LoVo (cell line): ENCODE measurements at places on chromosomes 2 and 18.

DNA sequence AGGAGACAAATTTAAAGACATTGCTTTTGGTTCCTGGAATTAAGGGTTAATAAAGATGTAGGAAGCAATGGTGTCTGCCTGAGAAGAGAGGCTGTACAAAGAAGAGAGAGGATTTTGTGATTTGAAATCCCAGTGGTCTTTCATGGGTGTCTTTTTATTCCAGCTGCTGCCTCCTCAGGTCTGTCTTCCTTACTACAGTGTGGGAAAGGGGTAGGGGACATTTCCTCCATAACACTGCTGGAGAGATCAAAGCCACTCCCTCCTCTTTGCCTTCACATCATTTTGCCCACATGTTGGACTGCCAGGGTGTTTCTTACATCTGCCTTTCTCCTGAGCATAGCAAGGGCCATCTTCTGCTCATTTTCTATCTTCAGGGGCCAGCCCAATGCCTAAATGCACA, 348.5 kb downstream of the EN1 start:
- DNase-seq, result no peak

DNA sequence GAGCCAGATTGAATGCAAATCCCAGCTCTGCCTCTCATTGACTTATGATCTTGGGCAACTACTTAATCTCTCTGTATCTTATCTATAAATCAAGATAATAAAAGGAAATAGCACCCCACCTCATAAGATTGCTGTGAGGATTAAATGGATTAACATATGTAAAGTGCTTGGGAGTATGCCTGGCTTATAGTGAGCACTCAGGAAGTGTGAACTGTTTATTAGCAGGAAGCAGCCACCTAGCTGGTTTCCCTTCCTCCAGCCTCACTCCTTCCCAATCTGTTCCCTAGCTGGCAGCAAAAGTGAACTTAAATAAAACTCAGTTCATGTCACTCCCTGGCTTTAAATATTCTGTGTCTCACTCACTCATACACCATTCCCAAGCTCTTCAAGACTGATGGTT, 526.6 kb upstream of the PKDCC start:
- DNase-seq, result no peak

DNA sequence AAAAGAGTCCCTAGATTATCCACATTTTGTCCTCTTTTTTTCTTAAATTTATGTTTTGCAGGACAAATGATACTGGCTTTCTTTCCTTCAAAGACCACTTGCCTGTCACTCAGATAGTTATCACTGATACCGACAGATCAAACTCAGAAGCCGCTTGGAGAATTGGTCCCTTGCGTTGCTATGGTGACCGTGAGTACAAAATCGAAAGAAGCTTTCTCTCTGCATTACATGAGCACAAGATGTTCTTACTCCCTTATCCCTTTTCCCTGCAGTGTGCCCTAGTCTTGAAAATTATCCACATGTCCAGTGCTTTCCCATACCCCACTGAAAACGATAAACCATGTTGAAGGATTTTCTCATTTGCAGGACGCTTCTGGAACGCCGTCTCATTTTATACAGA, 738.5 kb downstream of the CNTNAP5 start:
- DNase-seq, result no peak

GRCh38 chr18:67261931-67262552, 254.5 kb downstream of the DSEL start:
- DNase-seq, result no peak

- no peak for DNase-seq
These were observed 13.2 kb downstream of the POU3F3 start for GRCh38 chr2:104866883-104867812.

- no peak for DNase-seq
These were observed 1.8 kb downstream of the HNMT start for GRCh38 chr2:137966043-137966442.

DNA sequence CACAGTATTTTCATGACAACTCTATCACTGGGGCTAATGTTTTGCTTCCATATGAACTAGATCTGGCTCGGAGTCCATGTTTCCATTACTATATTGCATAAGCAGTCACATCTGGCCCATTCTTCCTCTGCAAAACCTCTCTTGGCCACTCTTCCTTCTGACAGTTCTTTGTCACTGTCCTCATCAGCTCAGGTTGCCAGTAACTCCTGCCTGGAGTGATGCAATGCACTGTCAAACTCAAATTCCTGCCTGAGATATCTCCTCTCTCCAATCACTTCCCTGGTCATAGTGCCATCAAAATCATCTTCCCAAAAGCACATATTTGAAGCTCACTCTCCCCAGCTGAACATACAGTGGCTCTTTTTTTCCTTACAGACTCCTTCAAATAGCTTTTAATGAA, 66.1 kb downstream of the COLEC12 start:
- no peak for DNase-seq

- DNase-seq, result no peak
These were observed 3.9 kb upstream of the DLX1 start for GRCh38 chr2:172081221-172082022.

- DNase-seq, result no peak
These were observed 862.9 kb upstream of the ACVR2A start for GRCh38 chr2:146981921-146982320.

DNA sequence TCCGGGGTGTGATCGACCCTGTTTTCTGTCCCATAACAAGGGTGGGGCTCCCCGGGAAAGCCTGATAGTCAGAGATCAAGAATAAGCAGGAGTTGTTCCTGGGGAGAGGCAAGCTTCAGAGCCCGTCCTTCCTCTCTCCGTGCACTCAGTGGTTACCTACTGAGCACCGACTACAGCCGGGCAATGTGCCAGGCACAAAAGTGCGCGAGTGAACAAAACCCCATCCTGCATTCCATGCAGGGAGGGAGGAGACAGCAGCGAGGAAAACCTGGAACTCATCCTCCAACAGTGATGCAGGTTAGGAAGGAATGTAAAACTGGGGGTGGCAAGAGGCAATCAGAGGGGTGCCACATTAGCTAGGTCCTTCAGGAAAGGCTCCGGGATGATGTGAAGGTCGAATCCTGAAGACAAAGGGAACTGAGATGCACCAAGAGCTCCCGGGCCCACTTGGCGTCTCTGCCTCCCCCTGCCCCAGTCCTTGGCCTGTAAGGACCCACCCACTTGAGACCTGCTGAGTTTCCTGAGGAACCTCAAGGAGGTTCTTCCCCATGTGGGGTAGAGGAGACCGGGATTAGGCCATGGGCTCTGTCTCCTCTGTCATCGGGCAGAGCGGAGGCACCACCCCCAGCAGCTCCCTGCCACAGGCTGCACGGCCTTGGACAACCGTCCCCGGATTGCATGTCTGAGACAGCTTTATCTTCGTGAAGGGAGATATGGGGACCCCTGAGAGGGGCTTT, 198.2 kb downstream of the NDUFA10 start:
- no peak for DNase-seq

GRCh38 chr18:43847164-43848091, 570.1 kb upstream of the SYT4 start:
- DNase-seq, result no peak

DNA sequence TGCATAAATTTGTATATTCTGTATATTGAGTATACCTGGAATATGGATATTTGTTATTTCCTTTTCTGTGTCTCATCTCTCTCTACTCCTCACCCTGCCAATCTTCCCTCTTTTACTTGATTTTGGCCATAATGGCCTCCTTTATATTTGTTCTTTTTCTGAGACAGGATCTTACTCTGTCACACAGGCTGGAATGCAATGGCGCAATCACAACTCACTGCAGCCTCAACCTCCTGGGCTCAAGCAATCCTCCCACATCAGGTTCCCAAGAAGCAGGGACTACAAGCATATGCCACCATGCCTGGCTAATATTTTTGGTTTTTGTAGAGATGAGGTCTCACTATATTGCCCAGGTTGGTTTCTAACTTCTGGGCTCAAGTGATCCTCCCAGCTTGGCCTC, 30.5 kb downstream of the PREPL start:
- DNase-seq, result no peak

DNA sequence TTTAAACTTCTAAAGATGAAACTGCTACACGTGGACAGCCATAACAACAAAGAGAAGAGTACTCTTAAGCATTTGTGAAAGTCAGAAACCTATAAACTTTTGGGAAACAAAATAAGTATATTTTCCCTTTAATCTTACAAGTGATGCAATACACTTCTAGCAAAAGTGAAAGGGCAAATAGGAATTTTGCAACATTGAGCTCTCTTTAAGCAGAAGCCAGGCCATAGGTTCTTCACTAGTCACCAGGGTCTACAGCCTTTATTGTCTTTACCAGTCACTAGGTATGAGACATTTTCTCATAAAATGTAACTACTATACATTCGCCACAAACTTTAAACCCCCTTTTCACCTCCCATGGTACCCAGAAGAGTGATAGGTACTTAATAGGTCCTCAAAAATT, 37.5 kb downstream of the SCN1A start:
- DNase-seq, result no peak

DNA sequence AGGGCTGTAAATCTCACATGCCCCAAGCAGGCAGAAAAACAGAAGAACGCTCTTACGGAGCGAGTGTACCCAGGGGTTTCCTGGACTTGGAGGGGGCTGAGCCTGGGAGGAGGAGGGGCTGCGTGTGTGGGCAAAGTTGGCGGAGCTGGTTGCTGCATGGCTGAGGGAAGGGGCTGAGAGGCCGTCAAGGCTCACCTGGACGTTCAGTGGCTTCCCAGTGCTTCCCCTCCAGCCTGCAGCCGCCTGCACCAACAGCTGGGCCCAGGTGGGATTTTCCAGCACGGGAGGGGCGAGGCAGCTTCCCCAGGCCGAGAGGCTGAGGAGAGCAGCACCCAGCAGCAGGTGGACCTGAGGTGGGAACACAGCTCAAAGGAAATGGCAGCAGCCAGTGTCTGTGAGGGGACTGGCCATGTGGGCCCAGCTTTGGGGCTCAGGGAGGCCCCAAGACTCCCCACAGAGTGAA, 70.6 kb upstream of the CTDP1 start:
- DNase-seq, result no peak

DNA sequence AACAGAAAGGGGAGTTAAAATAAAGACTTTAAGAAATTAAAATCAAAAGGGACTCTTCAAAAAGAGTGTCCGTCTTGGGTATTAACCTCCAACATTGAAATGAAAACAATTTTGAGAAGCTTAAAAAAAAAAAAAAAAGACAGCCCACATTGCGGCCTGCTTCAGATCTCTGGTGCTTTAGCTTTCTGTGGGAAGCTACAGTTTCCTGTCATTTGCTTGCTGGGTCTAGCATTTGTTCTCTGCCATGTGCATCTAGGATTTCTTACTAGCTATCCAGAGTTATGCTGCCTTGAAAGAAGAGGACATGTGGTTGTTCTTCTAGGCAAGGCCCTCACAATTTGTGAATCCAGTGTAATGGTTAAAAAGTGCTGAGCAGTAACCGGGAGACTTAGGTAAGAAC, 375.3 kb downstream of the SLC4A3 start:
- DNase-seq, result no peak
